ENCODE measurements at places on chromosomes 11 and 22. TPM values are rescaled to one million over a fixed set of nuclear protein-coding genes. Genes with fewer than 3 reads are reported as not detected.

LRRC56 gene
- 0.69 TPM for total RNA-seq

IFITM10 gene
- 0.40 TPM for total RNA-seq

OR52D1 gene
- not detected for total RNA-seq

PARVB gene
- 46.9 TPM for total RNA-seq

SNRPD3 gene
- 102 TPM for total RNA-seq

MYBPC3 gene
- not detected for total RNA-seq

FJX1 gene
- 39.7 TPM for total RNA-seq

P2RX6 gene
- total RNA-seq, result 3.8 TPM

NFAM1 gene
- total RNA-seq, result not detected

DDIAS gene
- total RNA-seq, result 3.5 TPM

SLC22A9 gene
- not detected for total RNA-seq

GRCh38 chr11:44755556-44756523 is 29.1 kb downstream of the TSPAN18 start:
- peaks cover 34% of the 10 kb centered on the region for H3K27me3 ChIP-seq
- peaks cover 12% of the 10 kb centered on the region for H3K4me1 ChIP-seq
- H3K36me3 ChIP-seq, result no peaks in the 10 kb centered on the region
- H3K27ac ChIP-seq, result no peak overlapping the region
- H3K4me3 ChIP-seq, result no peak overlapping the region
- DNase-seq, result no peak

DNA sequence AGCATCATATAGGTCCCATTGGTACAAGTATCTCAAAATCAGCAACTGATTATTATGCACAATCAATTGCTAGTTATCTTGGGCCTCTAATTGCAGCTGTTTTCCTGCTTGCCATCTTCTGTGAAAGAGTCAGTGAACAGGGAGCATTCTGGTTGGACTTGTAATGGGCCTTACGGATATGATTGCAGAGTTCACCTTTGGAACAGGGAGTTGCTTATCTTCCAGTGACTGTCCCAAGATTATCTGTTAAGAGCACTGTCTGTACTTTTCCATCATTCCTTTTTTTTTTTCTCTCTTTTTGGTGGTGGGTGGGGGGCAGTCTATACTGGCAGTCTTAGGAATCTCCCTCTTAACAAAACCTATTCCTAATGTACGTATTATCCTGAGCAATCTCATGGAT is 17.8 kb downstream of the OR8G5 start:
- no peaks in the 10 kb centered on the region for H3K27me3 ChIP-seq
- H3K4me3 ChIP-seq, result no peak overlapping the region
- no peaks in the 10 kb centered on the region for H3K4me1 ChIP-seq
- no peaks in the 10 kb centered on the region for H3K36me3 ChIP-seq

DNA sequence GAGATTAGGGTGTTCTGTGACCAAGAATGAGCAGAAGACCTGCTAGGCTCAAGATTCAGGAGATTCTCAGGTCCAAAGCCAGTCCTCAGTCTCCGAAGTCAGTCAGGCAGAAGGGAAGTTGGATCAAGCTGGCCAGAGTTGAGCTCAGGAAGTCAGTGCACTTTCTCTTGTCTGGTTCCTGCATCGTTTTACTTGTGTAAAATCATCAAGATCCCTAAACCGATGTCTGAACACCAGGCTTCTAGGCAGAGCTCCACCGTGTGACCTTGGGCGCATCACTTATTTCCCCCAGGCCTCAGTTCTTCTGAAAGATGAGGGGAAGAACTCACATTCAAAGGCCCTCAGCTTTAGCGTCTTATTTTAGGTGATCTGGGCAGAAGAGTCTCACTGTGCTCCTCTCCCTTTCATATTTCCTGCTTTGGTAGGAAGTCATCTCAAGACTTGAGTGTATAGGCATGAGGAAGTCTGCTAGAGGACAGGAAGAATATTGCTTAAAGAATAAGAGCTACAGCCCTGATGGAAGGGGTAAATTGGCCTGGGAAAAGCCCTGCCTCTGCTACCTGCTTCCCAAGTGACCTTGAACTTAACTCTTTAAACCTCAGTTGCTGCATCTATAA is 20.2 kb downstream of the NF2 start:
- H3K27ac ChIP-seq, result peak overlapping the region; percentile 89
- no peak for DNase-seq
- peaks cover 90% of the 10 kb centered on the region for H3K4me1 ChIP-seq
- H3K27me3 ChIP-seq, result peaks cover 2% of the 10 kb centered on the region
- H3K36me3 ChIP-seq, result peaks cover 19% of the 10 kb centered on the region

- H3K4me3 ChIP-seq, result no peak overlapping the region
- no peak for DNase-seq
- no peaks in the 10 kb centered on the region for H3K36me3 ChIP-seq
- H3K27ac ChIP-seq, result no peak overlapping the region
- peaks cover 4% of the 10 kb centered on the region for H3K4me1 ChIP-seq
Observed at GRCh38 chr22:47128622-47129215, 366.3 kb downstream of the TBC1D22A start.

DNA sequence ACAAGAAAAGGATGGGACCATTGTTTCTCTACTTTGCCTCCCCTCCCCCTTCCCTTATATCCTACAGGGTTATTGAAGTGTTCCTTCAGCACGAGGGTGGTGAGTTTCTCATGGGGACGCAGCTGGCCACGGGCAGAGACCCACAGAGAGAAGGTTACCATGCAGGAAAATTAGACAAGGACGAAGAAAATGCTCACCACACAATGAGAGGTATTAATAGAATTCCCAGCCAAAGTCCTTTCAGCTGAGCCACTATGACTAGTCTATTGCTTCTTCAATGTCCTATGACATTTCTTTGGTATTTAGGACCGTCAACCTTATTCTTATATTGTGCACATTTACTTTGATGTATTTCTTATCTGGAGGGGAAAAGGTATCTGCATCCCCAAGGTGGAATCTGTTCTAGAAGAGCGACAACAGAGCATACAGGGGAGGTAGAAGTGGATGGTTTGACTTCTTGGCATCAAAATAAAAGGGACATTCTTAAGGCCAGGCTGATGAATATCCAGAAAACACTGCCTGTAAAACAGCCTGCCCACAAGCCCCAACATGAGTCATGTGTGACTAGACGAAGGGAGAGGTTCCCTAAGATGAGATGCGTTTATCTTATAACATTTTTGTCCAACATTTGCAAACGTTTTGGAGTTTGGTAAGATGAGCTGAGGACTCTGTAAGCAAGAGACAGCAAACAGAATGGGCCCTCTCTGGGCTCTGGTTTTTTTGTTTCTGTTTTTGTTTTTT is 209.8 kb upstream of the NARS2 start:
- DNase-seq, result peak; percentile 89
- H3K27ac ChIP-seq, result peak overlapping the region; percentile 92
- no peaks in the 10 kb centered on the region for H3K27me3 ChIP-seq
- peaks cover 61% of the 10 kb centered on the region for H3K4me1 ChIP-seq
- H3K4me3 ChIP-seq, result peak overlapping the region; percentile 76

GRCh38 chr11:117037279-117037974 is 60.8 kb downstream of the SIK3 start:
- peak; percentile 13 for DNase-seq
- H3K27ac ChIP-seq, result no peak overlapping the region

GRCh38 chr11:108670451-108670850 is 5.6 kb downstream of the DDX10 start:
- H3K36me3 ChIP-seq, result peaks cover 22% of the 10 kb centered on the region
- no peak for DNase-seq
- peaks cover 70% of the 10 kb centered on the region for H3K4me1 ChIP-seq
- no peaks in the 10 kb centered on the region for H3K27me3 ChIP-seq

GRCh38 chr11:103735497-103736032 is 300.9 kb upstream of the DDI1 start:
- H3K27me3 ChIP-seq, result no peaks in the 10 kb centered on the region
- H3K4me1 ChIP-seq, result peaks cover 15% of the 10 kb centered on the region
- H3K36me3 ChIP-seq, result no peaks in the 10 kb centered on the region
- no peak overlapping the region for H3K4me3 ChIP-seq

- peaks cover 28% of the 10 kb centered on the region for H3K4me1 ChIP-seq
- H3K27ac ChIP-seq, result no peak overlapping the region
- no peak overlapping the region for H3K4me3 ChIP-seq
- DNase-seq, result no peak
- H3K27me3 ChIP-seq, result no peaks in the 10 kb centered on the region
Observed at GRCh38 chr11:1520663-1521267, 34.2 kb upstream of the MOB2 start.

DNA sequence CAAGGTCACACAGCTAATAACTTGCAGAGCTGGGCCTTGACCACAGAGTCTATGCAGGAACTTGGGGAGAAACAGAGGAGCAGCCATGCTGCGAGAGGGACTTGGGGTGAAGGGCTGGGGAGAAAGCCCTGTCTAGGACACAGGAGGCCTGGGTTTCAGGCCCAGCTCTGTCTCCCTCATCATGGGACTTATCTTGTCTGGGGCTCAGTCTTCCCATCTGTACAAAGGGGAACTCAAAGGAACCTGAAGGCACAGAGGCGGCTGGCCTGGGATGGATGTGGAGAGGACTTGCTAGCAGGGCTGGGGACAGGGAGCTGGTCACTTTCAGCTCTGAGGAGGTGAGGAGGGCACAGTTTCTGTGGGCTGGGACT is 36.9 kb upstream of the TPBGL start:
- no peak for DNase-seq
- peaks cover 38% of the 10 kb centered on the region for H3K27me3 ChIP-seq
- no peak overlapping the region for H3K27ac ChIP-seq
- H3K36me3 ChIP-seq, result no peaks in the 10 kb centered on the region
- no peaks in the 10 kb centered on the region for H3K4me1 ChIP-seq
- no peak overlapping the region for H3K4me3 ChIP-seq

DNA sequence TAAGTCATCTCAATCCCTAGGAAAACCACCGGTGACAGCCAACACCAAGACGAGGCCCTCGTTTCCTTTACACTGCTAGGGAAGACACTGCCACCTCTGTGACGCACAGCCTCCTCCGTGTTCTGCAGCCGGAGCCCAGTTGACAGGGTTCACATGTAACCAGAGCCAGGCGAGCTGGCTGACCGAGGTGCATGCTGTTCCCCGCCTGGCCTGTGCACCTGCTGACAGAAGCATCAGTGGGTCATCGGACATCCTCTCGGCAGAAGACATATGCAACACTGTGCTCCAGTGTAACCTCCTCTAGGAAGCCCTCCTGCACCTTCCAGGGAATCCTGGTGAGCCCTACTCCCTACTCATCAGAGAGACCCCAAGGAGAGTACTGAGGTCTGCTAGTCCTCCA is 114.2 kb upstream of the TP53AIP1 start:
- DNase-seq, result no peak
- H3K27me3 ChIP-seq, result no peaks in the 10 kb centered on the region
- H3K4me1 ChIP-seq, result peaks cover 17% of the 10 kb centered on the region
- H3K27ac ChIP-seq, result no peak overlapping the region

DNA sequence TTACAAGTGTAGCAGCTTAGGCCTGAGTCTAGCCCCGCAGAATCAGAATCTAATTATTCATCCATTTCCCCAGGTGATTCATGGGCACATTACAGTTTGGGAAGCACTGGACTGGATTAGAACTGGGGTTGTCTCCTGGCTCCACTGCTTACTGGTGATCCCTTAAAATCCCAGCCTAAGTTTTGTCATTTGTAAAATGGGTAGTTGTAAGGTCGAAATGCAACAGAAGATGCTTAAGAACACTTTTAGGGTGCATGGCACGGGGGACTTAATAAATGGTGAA is 1.3 kb downstream of the STX3 start:
- DNase-seq, result peak; percentile 43
- no peaks in the 10 kb centered on the region for H3K27me3 ChIP-seq
- peak overlapping the region; percentile 96 for H3K4me3 ChIP-seq
- H3K4me1 ChIP-seq, result peaks cover 49% of the 10 kb centered on the region
- peaks cover 25% of the 10 kb centered on the region for H3K36me3 ChIP-seq

- peaks cover 14% of the 10 kb centered on the region for H3K36me3 ChIP-seq
- no peak overlapping the region for H3K27ac ChIP-seq
Observed at GRCh38 chr22:47586946-47587345, 824.5 kb downstream of the TBC1D22A start.

GRCh38 chr11:7019500-7020182 is 505 bp downstream of the ZNF214 start:
- DNase-seq, result no peak
- no peaks in the 10 kb centered on the region for H3K36me3 ChIP-seq
- H3K4me1 ChIP-seq, result peaks cover 18% of the 10 kb centered on the region
- H3K27ac ChIP-seq, result peak overlapping the region; percentile 99

- peaks cover 2% of the 10 kb centered on the region for H3K27me3 ChIP-seq
- H3K4me3 ChIP-seq, result no peak overlapping the region
- H3K4me1 ChIP-seq, result peaks cover 6% of the 10 kb centered on the region
- no peak overlapping the region for H3K27ac ChIP-seq
- no peak for DNase-seq
- H3K36me3 ChIP-seq, result peaks cover 43% of the 10 kb centered on the region
Observed at GRCh38 chr11:123072332-123072761, 10.4 kb upstream of the HSPA8 start.

GRCh38 chr11:2892215-2892966 is 6.8 kb upstream of the CDKN1C start:
- peak overlapping the region; percentile 80 for H3K27ac ChIP-seq
- no peaks in the 10 kb centered on the region for H3K27me3 ChIP-seq
- no peaks in the 10 kb centered on the region for H3K36me3 ChIP-seq
- H3K4me3 ChIP-seq, result peak overlapping the region; percentile 90
- DNase-seq, result peak; percentile 26

GRCh38 chr11:123429913-123430720 is at the start of gene GRAMD1B:
TSS of gene GRAMD1B (plus strand) at chr11:123430269. CDS start at chr11:123430793, 524 bp downstream.
- H3K4me3 ChIP-seq, result peak within 1 kb of the TSS; percentile 83
- peaks cover 34% of the 10 kb centered on the region for H3K36me3 ChIP-seq
- H3K27me3 ChIP-seq, result no peaks in the 10 kb centered on the region
- DNase-seq, result peak; percentile 93

GRCh38 chr11:45610627-45611026 is 54.8 kb downstream of the CHST1 start:
- H3K27me3 ChIP-seq, result peaks cover 11% of the 10 kb centered on the region
- H3K36me3 ChIP-seq, result no peaks in the 10 kb centered on the region
- no peak overlapping the region for H3K4me3 ChIP-seq

GRCh38 chr11:6602096-6602940 is 1.1 kb downstream of the RRP8 start:
- H3K36me3 ChIP-seq, result peaks cover 29% of the 10 kb centered on the region
- H3K27ac ChIP-seq, result no peak overlapping the region
- peaks cover 11% of the 10 kb centered on the region for H3K4me1 ChIP-seq

DNA sequence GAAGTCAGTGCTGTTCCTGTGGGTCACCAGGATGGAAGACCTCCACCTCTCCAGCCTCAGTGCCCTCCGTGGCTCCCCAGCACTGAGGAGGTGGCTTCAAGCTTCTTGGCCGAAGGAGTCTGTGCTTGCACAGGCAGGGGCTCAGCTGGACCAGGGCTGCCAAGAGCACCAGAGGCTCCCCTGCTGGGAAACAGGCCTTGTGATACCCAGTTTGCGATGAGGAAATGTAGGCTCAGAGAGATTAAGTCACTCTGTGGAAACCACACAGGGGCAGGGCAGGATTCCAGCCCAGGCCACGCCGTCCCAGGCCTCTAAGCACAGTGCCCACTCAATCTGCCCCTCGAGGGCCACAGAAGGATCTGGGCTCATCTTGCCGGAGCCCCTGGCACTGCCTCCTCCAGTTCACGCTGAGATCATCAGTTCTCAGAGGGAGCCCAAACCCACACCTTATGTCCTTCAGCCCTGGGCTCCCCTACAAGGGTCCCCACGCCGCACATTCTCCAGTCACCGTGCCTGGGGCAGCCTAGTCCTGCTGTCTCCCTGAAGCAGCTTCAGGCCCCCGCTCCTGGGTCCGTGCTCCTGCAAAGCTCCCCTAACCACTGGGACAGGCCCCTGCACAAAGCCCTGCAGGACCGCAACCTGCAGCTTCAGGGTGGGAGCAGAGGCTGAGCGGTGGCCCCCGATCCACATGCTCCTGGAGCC is 21.6 kb downstream of the ANO1 start:
- H3K36me3 ChIP-seq, result no peaks in the 10 kb centered on the region
- peaks cover 55% of the 10 kb centered on the region for H3K27me3 ChIP-seq
- no peak for DNase-seq
- no peak overlapping the region for H3K4me3 ChIP-seq
- no peak overlapping the region for H3K27ac ChIP-seq

- DNase-seq, result no peak
- H3K4me1 ChIP-seq, result peaks cover 40% of the 10 kb centered on the region
- no peaks in the 10 kb centered on the region for H3K36me3 ChIP-seq
- H3K4me3 ChIP-seq, result peak overlapping the region; percentile 21
- H3K27me3 ChIP-seq, result no peaks in the 10 kb centered on the region
Observed at GRCh38 chr11:1531449-1532013, 40.5 kb downstream of the DUSP8 start.

Data from HFFc6 (cell line).